Heart right ventricle (tissue), 16 donors: ENCODE measurements at places on chromosomes 7 and 10. TPM values are rescaled to one million over a fixed set of nuclear protein-coding genes. Genes with fewer than 3 reads are reported as not detected.
A peak's percentile ranks its signal among the peaks of the same experiment; 100 is the strongest.

DNA sequence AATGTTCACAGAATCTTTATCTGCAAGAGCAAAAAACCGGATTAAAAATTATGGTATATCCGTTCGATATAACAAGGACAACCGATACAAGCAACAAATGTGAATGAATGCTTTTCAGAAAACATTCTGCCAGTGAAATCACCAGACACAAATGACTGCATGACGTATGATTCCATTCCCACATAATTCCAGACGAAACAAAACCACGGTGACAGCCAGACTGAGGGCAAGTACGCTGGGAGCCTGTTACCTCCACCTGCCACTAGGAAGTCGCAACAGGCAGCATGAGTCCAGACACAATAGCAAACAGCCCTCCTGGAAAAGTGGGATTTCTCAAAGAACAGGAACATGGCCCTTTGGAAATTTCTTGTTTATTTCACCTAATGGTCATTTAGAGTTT lies 41.7 kb downstream of the MAD1L1 start:
- no peak overlapping the region for H3K27ac ChIP-seq
- DNase-seq = no peak
- peaks cover 3% of the 10 kb centered on the region for H3K4me1 ChIP-seq
- H3K4me3 ChIP-seq = no peak overlapping the region

- no peak overlapping the region for H3K27ac ChIP-seq
- H3K27me3 ChIP-seq = peaks cover 42% of the 10 kb centered on the region
- no peak for DNase-seq
- no peaks in the 10 kb centered on the region for H3K36me3 ChIP-seq
Measured at GRCh38 chr10:132806561-132807003, 20.6 kb upstream of the NKX6-2 start.

- peaks cover 28% of the 10 kb centered on the region for H3K27me3 ChIP-seq
- no peaks in the 10 kb centered on the region for H3K36me3 ChIP-seq
- H3K4me1 ChIP-seq = no peaks in the 10 kb centered on the region
- H3K4me3 ChIP-seq = no peak overlapping the region
- no peak overlapping the region for H3K27ac ChIP-seq
Measured at GRCh38 chr7:133139350-133139749, 57.5 kb upstream of the CHCHD3 start.

GRCh38 chr7:134414109-134414508 lies 44.8 kb downstream of the AKR1B1 start:
- no peaks in the 10 kb centered on the region for H3K36me3 ChIP-seq
- no peaks in the 10 kb centered on the region for H3K4me1 ChIP-seq
- no peak for DNase-seq
- H3K27ac ChIP-seq = no peak overlapping the region

DNA sequence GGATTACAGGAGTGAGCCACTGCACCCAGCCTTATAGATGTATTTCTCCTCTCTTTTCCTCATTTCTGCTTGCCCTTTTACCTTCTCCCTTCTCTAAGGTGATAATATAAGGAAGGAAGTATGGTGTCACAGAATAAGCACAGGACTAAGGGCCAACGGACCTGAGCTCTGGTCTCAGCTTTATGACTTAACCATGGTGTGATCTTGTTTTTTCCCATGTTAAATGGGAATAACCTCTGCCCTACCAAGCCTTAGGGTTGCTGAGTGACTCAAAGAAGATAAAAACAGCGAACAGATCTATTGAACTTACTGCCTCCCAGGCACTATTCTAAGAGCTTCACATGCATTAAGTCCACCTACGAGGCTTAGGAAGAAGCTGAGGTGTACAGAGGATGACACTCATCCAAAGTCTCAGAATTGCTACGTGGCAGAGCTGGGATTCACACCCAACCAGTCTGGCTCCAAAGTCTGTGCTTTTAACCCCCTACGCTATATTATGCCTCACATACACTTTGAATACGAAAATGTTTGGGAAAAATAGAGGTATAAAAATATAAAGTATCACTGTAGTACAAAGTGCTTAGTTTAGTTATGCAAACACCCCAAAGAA lies 5.6 kb downstream of the UROS start:
- no peaks in the 10 kb centered on the region for H3K27me3 ChIP-seq
- no peak for DNase-seq
- no peak overlapping the region for H3K27ac ChIP-seq
- H3K36me3 ChIP-seq = peaks cover 39% of the 10 kb centered on the region
- H3K4me1 ChIP-seq = peaks cover 10% of the 10 kb centered on the region

GRCh38 chr10:25758511-25758910 lies 175.5 kb upstream of the MYO3A start:
- no peaks in the 10 kb centered on the region for H3K36me3 ChIP-seq
- H3K4me1 ChIP-seq = no peaks in the 10 kb centered on the region
- DNase-seq = no peak
- H3K27ac ChIP-seq = no peak overlapping the region
- H3K4me3 ChIP-seq = no peak overlapping the region

DNA sequence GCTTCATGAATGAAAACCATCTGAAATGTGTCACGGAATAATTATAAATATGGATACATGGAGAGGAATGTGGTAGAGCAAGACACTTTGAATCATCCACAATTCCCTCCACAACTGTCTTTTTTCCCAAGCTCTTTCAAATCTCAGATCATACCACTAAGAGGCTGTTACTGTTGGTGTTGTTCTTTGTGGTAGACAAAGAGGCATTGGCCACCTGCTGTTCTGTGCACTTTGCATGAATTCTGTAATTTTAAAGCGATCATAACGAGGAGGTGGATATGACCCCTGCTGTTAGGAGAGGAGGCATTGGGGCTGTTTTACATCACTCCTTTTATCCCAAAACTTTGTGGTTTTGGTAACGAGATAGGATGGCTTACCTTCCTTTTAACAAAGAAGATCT lies 141.2 kb upstream of the KLF6 start:
- no peaks in the 10 kb centered on the region for H3K4me1 ChIP-seq
- no peak overlapping the region for H3K4me3 ChIP-seq
- no peak overlapping the region for H3K27ac ChIP-seq
- no peak for DNase-seq
- no peaks in the 10 kb centered on the region for H3K36me3 ChIP-seq

GRCh38 chr7:37476881-37477450 lies 28.3 kb upstream of the ELMO1 start:
- H3K27me3 ChIP-seq = no peaks in the 10 kb centered on the region
- no peaks in the 10 kb centered on the region for H3K36me3 ChIP-seq
- no peak overlapping the region for H3K4me3 ChIP-seq
- no peak for DNase-seq

GRCh38 chr10:60978287-60979115 lies 34.5 kb upstream of the RHOBTB1 start:
- no peaks in the 10 kb centered on the region for H3K27me3 ChIP-seq
- DNase-seq = no peak
- no peaks in the 10 kb centered on the region for H3K36me3 ChIP-seq
- no peak overlapping the region for H3K27ac ChIP-seq
- no peaks in the 10 kb centered on the region for H3K4me1 ChIP-seq
- H3K4me3 ChIP-seq = no peak overlapping the region

DNA sequence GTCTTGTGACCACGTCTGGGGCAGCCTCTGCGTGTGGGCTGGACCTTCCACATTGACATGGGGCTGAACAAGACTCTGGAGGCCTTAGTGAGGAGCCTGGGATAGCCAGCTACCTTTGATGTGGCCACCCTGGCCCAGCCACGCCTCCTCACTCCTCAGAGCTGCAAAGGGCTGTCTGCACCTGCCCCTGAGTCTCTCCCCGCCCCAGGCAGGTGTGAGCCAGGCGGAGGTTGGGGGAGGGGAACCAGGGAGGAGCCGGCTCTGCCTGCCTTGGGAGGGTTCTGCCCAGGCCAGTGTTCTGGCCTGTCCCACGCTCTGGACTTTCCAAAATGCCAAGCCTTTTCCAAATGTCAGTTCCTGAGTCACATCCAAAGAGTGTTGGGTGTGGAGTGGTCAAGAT lies 72.2 kb downstream of the GTF2IRD1 start:
- no peaks in the 10 kb centered on the region for H3K27me3 ChIP-seq
- H3K4me3 ChIP-seq = no peak overlapping the region
- no peak for DNase-seq
- H3K27ac ChIP-seq = no peak overlapping the region
- H3K36me3 ChIP-seq = peaks cover 48% of the 10 kb centered on the region

GRCh38 chr7:41312235-41312634 lies 390.7 kb downstream of the INHBA start:
- no peaks in the 10 kb centered on the region for H3K4me1 ChIP-seq
- H3K27me3 ChIP-seq = no peaks in the 10 kb centered on the region
- H3K27ac ChIP-seq = no peak overlapping the region
- no peak for DNase-seq
- H3K36me3 ChIP-seq = no peaks in the 10 kb centered on the region

DNA sequence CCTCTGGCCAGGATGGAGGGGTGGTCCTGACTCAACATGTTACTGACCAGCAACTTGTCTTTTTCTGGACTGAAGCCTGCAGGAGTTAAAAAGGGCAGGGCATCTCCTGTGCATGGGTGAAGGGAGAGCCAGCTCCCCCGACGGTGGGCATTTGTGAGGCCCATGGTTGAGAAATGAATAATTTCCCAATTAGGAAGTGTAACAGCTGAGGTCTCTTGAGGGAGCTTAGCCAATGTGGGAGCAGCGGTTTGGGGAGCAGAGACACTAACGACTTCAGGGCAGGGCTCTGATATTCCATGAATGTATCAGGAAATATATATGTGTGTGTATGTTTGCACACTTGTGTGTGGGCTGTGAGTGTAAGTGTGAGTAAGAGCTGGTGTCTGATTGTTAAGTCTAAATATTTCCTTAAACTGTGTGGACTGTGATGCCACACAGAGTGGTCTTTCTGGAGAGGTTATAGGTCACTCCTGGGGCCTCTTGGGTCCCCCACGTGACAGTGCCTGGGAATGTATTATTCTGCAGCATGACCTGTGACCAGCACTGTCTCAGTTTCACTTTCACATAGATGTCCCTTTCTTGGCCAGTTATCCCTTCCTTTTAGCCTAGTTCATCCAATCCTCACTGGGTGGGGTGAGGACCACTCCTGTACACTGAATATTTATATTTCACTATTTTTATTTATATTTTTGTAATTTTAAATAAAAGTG lies 6.0 kb downstream of the PLAU start:
- H3K36me3 ChIP-seq = no peaks in the 10 kb centered on the region
- peaks cover 52% of the 10 kb centered on the region for H3K4me1 ChIP-seq
- H3K4me3 ChIP-seq = no peak overlapping the region
- no peaks in the 10 kb centered on the region for H3K27me3 ChIP-seq

- H3K4me3 ChIP-seq = no peak overlapping the region
- no peaks in the 10 kb centered on the region for H3K27me3 ChIP-seq
- DNase-seq = no peak
Measured at GRCh38 chr7:28986765-28987110, 28.6 kb upstream of the TRIL start.

- no peaks in the 10 kb centered on the region for H3K36me3 ChIP-seq
- H3K4me3 ChIP-seq = no peak overlapping the region
- H3K27ac ChIP-seq = no peak overlapping the region
- DNase-seq = no peak
- no peaks in the 10 kb centered on the region for H3K27me3 ChIP-seq
- H3K4me1 ChIP-seq = no peaks in the 10 kb centered on the region
Measured at GRCh38 chr10:22832066-22832602, 95.7 kb upstream of the ARMC3 start.

DNA sequence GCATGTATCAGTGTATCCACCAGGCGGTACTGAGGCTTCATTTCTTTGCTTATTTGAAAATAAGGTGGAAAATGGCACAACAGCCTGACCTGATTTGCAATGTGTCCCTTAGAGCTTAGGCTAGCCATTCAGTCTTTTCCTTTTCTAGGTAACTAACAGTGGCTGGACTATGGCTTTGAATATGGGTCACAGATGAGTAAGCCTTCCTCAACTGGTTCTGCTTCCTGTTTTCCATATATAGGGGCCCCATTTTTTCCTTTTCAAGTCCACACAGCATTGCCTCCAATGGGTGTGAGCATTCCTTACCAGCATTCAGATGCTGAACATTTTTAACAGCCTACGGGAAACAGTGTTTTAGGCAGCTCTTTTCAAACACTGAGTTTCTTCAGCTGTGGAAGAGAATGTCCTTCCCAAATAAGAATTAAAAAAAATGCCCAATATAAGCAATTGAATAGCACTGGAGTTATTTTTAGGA lies 3.9 kb upstream of the ITGB1 start:
- H3K4me3 ChIP-seq = no peak overlapping the region
- H3K27ac ChIP-seq = peak overlapping the region; percentile 81
- no peaks in the 10 kb centered on the region for H3K4me1 ChIP-seq
- H3K27me3 ChIP-seq = no peaks in the 10 kb centered on the region
- no peaks in the 10 kb centered on the region for H3K36me3 ChIP-seq

DNA sequence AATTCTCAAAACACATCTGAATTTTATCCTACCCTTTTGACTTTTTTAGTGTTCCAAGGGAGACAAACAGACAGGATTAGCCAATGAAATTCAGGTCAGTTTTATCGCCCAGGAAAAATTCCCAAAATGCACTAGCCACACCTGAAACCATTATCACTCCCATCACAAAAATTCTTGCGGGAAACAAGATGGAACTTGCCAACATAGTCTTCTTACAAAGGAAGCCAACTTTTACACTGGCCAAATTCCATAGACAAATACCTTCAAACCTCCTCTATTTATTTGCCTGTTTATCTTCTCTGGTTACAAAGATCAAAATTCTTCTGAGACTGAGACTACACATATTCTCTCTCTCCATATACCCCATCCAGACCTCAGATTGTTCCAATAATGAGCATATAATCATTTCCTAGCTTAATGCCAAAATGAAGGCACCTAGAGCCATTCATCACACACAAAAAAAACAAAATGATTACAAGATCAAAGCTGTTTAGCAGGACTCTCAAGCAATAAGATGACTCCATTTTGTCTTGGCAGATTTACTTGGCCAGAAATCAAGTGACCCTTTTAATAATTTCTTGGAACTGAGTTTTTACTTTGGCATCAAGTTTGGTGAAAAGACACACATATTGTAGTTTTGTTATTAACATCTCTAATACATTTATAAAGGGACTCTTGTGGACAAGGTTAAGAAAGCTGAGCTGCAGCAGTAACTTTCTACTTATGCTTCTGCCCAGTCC lies 30.2 kb downstream of the MET start:
- DNase-seq = no peak
- H3K27ac ChIP-seq = no peak overlapping the region
- H3K27me3 ChIP-seq = no peaks in the 10 kb centered on the region
- no peak overlapping the region for H3K4me3 ChIP-seq
- H3K36me3 ChIP-seq = no peaks in the 10 kb centered on the region
- peaks cover 7% of the 10 kb centered on the region for H3K4me1 ChIP-seq

GRCh38 chr7:131164025-131164925 lies 163.4 kb upstream of the MKLN1 start:
- H3K36me3 ChIP-seq = no peaks in the 10 kb centered on the region
- no peak for DNase-seq

DNA sequence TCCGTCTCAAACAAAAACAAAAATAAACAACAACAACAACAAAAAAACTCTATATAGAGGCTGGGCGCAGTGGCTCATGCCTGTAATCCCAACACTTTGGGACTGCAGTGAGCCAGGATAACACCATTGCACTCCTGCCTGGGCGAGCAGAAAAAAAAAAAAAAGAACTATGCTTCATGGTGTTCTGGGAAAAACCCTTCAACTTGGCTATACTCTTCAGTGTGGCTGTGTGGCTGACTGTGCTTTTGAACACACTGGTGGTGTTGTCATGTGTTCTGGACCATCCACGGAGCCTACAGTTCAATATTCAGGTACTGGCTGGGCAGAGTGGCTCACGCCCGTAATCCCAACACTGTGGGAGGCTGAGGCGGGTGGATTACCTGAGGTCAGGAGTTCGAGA lies 26.5 kb downstream of the SNX8 start:
- H3K4me1 ChIP-seq = no peaks in the 10 kb centered on the region
- H3K27me3 ChIP-seq = no peaks in the 10 kb centered on the region
- H3K36me3 ChIP-seq = no peaks in the 10 kb centered on the region

ANKRD30A gene
- total RNA-seq = not detected

TUBAL3 gene
- total RNA-seq = 0.20 TPM

HECW1 gene
- not detected for total RNA-seq

OR6B1 gene
- not detected for total RNA-seq

PHKG1 gene
- 17.1 TPM for total RNA-seq

GRID1 gene
- 2.2 TPM for total RNA-seq

PAPOLB gene
- total RNA-seq = 0.13 TPM

FAM25G gene
- total RNA-seq = not detected

EBLN1 gene
- total RNA-seq = not detected

SUV39H2 gene
- total RNA-seq = 8.8 TPM
